ENCODE measurements at places on chromosomes 3 and 15.

- no peak for DNase-seq
Observed at GRCh38 chr15:94739639-94740038, 508.3 kb downstream of the MCTP2 start.

DNA sequence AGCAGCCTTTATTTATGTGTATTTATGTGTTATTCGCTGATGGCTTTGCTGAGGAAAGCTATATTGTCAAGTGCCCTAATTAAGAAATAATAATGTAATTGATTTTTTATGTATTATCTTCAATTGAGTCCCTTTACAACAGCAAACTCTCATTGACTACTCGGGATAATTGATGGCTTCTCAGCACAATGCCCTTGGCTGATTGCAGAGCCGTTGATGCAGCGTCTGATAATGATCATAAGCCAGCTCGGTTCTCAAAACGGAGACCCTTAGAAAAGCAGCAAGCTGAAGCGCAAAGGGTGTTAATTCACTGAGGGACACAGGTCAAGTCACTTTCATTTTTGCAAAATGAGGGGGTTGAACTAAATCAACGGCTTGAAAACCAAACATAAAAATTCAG is 357.1 kb upstream of the KCNH8 start:
- no peak for DNase-seq

DNA sequence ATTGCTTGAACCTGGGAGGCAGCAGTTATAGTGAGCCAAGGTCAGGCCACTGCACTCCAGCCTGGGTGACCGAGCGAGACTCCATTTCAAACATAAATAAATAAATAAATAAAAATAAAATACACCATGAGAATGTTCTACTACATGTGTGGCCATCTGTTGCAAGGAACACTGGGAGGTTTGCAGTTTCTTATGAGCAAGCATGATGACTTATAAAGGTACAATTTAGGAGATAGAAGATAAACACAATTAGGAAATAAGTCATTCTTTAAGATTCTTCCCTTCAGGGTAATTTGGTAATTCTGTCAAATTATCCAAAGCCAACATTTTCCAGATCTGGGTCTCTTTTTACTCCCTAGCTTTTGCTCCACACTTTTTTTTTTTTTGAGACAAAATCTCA is 13.4 kb downstream of the HTR3C start:
- DNase-seq = peak; percentile 36

GRCh38 chr3:71047616-71048531 is 535.7 kb downstream of the FOXP1 start:
- no peak for DNase-seq

DNA sequence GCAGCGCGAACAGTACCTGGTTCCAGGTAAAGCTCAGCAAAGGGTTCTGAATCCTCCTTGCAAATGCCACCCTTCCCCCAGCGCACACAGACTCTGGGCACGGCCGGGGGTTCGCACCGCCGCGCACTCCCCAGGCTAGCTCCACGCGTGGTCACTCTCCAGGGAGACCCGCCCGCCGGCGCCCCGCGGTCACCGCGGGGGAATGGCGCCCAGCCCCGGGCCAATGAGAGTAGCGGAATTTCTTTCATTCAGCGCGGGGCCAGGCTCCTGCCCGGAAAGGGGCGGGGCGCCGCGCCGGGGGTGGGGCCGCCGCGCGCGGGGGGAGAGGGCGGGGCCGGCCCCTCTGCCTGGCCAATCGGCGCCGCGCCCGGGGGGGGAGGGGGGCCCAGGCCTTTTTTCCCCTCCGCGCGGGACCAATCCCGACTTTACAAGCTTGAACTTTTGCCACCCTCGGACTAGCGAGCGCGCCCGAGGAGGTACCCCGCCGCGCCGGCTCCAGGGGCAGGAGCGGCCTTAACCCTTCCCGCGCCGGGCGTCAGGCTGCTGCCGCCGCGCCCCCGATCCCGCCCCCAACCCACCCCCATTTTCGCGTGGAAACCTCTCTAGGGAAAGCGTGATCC is 1.1 kb upstream of the SMAD6 start:
- DNase-seq = peak; percentile 91

DNA sequence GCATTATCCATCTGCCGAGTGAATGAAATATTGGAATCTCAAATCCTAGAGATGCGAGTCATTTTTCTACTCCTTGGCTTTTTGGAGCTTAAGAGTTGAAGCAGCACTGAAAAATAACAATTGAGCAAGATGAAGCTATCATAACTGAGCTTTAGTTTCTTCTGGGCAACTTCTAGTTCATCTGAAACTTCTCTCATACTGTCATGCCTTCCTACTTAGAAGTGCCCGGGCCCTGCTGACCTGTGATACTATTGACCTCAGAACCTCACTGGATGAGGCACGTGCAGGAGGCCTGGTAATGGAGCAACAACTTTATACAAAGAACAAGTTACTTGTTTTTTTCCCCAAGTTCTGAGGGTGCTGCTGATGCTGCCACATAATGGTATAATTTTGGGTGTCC is 48.5 kb upstream of the P3H2 start:
- DNase-seq = no peak

- DNase-seq = no peak
Observed at GRCh38 chr3:77686560-77686959, 646.7 kb downstream of the ROBO2 start.

DNA sequence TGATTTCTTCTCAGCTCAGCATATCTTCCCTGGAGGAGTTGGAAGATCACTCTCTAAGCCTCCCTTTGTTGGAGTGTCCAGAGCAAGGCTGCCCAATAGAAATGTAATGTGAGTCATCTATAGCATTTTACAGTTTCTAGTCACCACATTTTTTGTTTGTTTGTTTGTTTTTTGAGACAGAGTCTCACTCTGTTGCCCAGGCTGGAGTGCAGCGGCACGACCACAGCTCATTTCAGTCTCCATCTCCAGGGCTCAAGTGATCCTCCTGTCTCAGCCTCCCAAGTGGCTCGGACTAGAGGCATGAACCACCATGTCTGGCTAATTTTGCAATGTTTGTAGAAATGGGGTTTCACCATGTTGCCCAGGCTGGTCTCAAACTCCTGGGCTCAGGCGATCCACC is 21.3 kb downstream of the KLHL6 start:
- peak; percentile 39 for DNase-seq

- no peak for DNase-seq
Observed at GRCh38 chr15:20351448-20351971, 190.1 kb downstream of the GOLGA6L6 start.

DNA sequence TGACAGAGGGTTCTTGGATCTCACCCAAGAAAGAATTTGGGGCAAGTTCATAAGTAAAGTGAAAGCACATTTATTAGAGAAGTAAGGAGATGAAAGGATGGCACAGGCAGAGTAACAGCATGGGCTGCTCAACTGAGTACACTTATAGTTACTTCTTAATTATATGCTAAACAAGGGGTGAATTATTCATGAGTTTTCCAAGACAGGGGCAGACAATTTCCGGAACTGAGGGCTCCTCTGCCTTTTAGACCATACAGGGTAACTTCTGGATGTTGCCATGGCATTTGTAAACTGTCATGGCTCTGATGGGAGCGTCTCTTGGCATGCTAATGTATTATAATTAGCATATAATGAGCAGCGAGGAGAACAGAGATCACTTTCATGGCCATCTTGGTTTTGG is 221.2 kb upstream of the STT3B start:
- DNase-seq = no peak

- DNase-seq = peak; percentile 17
Observed at GRCh38 chr3:140386357-140387100, 291.3 kb upstream of the TRIM42 start.

DNA sequence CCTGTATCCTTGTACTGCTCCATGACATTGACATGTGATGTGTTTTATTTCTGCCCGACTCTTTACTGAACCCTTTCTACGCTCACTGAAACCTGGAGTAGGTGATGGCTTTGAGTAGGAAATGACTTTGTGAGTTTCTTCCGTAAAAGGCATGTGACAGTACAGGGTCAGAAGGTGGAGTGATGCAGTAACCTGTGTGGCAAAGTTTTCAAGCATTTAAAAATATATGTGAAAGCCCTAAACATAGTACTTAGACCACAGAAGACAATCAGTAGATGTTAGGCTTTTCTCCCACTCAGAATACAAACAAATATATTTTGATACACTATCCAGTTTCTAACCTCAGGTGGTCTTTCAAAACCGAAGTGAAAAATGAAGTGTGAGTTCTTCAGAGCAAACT is 31.3 kb upstream of the SACM1L start:
- no peak for DNase-seq

- no peak for DNase-seq
Observed at GRCh38 chr3:53274938-53275605, 19.2 kb upstream of the TKT start.

- DNase-seq = no peak
Observed at GRCh38 chr3:28191363-28191762, 50.1 kb upstream of the CMC1 start.

- DNase-seq = peak; percentile 68
Observed at GRCh38 chr3:45387636-45388348, 584 bp upstream of the LARS2 start.

DNA sequence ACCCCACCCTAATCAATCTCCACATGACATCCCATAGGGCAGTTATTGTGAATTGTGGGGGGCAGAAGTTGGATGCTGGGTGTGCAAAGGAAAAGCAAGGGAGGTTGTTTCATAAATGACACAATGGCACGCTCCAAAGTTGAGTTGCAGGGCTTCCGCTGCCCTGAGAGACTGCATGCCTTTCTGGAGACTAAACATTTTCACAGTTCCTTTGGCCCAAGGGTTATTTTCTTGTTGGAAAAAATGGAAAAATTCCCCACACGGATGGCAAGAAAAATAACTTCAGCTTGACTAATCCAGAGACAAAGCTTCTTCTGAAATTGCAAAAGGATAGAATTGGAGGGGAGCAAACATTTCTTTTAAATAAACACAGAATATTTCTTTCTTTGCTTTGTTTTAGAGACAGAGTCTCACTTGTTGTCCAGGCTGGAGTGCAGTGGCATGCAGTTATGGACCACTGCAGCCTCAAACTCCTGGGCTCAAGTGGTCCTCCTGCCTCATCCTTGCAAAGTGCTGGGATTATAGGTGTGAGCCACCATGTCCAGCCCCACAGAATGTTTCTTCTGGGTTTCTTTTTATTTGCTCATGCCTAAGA is 19.1 kb upstream of the TPM1 start:
- peak; percentile 43 for DNase-seq

DNA sequence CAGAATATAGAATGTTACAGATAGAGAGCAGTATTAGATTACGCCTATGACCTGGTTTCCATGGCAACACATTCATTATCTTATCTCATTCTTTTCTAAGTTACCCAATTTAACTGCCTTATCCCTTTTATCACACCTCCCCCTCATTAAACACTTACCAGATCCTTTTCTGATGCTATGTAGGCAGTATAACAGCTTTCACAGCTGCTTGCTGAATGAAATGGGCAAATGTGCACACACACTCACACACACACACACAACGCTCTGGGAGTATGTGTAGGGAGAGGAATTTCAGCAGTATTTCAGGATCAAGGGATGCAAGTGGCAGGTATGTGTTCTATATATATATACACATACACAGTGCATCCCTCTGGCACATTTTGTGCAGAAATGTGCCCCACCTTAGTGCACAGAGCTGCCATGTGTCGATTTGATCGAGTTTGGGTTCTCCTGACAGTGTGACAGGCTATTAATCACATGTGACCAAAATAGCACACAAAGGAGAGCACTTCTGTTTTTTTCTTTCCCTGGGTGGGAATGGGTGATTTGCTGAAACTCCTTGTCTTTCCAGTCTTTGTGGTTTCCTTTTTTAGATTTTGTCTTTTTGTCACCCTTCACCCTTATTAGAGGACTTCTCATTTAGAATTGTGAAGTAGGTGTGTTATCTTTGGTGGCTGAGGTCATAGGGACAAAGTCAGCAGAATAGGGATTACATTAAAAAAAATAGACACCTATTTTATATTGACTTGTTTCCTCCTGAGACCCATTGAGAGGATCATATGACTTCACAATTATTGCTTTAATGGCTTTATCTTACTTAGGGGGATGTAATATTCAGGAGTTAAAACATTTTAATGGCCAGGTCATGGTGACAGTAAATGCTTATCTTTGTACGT is 553.7 kb downstream of the PDCD6IP start:
- no peak for DNase-seq

GRCh38 chr3:181103605-181104004 is 114.1 kb upstream of the DNAJC19 start:
- DNase-seq = peak; percentile 27

DNA sequence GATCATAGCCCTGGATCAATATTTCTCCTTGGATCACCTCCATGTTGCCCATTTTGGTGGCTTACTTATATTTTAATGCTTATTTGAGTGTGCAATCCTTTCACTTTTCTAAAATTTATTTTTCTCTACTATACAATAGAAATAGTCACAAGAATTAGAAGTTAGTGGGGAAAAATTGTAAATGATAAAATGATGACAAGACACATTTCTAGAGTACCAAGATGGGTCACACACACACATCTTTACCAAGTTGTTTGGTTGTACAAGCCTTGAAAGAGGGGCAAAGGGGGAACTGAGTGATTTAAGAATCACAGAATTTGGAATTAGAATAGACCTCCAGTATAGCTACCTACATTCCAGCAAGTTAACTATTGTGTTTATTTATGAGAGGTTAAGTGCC is 545.8 kb downstream of the RBMS3 start:
- DNase-seq = no peak

DNA sequence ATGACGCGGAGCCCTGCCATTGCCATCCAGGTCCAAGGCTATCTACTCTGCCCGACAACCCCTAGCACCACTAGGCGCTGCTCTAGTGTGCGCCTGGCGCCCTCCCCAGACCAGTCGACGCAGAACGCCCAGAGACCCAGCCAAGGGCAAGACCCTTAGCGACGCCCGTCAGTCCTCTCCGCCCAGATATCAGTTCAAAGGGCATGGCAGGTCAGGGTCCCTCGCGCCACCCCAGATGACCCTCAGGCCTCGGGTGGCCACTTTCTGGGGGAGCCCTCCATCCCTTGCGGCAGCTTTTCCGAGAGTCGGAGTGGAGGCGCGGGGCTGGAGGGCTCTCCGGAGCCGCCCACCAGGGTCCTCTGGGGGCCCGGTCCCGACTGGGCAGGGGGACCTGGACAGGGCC is 371 bp upstream of the CLSTN2 start:
- DNase-seq = peak; percentile 23

DNA sequence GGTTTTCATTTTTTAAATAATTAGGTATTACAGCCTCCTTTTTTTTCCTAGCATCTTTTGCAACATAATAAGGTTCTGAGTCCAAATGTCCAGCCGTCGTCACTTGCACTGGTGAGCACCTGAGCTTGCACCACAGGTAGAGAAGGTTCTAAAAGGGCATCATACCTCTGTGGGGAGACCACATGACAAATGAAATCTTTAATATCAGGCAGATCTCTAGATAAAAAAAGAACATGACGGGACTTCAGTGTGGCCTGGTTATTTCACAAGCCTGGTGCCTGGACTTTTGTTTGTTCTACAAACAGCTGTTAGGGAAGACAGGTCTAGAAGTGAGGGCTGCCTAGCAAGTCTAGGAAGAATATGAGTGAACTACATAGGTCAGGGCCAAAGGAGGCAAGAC is 3.6 kb downstream of the ZBED2 start:
- DNase-seq = no peak

All from epithelial cell of esophagus (primary cell).